ENCODE measurements at places on chromosomes 13 and 19.

- DNase-seq = peak; percentile 15
Measured at GRCh38 chr19:44576843-44577565, 36.4 kb upstream of the IGSF23 start.

DNA sequence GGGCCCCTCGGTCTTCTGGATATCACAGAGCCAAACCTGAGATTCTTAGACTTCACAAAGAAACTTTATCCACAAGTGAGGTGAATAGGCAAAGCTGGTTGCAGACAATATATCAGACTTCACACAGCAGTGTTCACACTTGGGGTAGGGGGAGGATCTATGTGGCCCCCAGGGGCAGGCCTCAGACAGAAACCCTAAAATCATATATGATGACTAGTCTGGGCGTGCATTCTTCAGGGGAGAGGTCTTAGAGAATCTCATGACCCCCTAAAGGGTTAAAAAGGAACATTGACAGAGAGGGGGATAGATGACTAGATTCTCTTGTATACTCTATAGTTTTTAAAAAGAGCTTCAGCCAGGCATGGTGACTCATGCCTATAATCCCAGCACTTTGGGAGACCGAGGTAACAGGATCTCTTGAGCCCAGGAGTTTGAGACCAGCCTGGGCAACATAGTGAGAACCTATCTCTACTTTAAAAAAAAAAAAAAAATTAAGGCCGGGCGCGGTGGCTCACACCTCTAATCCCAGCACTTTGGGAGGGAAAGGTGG lies 2.8 kb downstream of the TYROBP start:
- DNase-seq = no peak

GRCh38 chr13:48142436-48142835 lies 47.5 kb upstream of the MED4 start:
- DNase-seq = no peak

DNA sequence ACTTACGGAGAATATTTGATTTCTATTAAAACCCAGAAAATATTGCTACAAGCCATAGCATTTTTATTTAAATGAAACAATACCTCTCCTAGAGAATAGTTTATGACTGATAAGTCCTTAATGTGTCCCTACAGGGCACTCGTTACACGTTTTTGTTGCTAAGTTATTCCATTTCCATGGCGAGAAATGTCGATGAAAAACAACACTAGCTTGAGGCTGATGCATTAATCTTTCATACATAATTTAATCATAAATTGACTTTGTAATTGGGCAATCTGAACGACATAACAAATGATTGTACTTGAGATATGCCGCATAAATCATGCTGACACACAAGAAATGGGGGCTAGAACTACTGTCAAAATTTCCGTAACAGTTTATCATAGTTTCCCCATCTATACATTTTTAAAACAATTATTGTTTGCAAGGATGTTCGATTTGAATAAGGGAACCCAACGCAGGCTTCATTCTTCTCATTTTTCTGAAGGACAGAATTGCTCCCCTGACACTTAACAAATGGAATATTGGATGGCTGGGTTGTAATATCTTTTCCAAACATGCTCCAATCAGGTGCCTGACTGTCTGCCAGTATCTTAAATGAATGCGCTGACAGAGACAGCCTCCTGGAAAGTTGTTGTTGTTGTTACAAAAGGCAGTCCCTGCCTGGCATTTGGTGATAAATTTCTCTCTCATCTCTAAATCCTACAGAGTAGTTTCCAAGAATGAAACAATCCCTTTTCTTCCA lies 61.9 kb downstream of the FLT1 start:
- no peak for DNase-seq

DNA sequence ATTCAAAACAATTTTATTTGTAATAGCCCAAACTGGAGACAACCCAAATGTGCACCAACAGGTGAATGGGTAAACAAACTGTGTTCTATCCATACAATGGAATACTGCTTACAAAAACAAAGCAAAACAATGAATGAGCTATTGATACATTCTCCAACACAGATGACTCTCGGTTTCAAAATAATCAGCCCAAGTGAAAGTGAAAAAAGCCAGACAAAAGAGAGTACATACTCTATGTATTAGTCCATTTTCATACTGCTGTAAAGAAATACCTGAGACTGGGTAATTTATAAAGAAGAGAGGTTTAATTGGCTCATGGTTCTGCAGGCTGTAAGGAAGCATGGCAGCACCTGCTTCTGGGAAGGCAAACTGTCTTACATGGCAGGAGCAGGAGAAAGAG lies 65.2 kb upstream of the LRCH1 start:
- DNase-seq = no peak

DNA sequence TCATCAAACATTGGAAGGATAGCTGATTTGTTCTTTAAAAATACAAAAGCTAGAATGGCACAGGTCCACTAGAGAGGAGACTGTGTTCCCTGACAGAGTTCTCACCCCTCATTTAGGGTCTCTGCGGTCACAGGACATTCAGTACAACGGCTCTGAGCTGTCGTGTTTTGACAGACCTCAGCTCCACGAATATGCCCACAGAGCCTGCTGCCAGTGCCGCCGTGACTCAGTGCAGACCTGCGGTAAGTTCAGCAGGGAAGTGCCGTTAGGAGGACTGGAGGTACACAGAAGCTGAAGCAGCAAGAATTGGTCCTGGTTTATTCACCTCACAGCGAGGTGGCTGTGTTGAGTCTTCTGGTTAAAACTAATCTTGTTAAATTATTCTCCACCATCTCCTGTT lies 90.0 kb downstream of the TNFRSF19 start:
- DNase-seq = no peak

GRCh38 chr13:96662036-96662435 lies 332.2 kb downstream of the OXGR1 start:
- no peak for DNase-seq

GRCh38 chr19:30564551-30565011 lies 192.4 kb downstream of the ZNF536 start:
- DNase-seq = no peak

- no peak for DNase-seq
Measured at GRCh38 chr13:101307181-101307701, 109.1 kb downstream of the NALCN start.

GRCh38 chr19:30093966-30094755 lies 152.1 kb downstream of the URI1 start:
- no peak for DNase-seq

All from CD4-positive, alpha-beta T cell treated with Interleukin-17A for 1 hour (primary cell).